ENCODE measurements at places on chromosomes 13 and 19. TPM values are rescaled to one million over a fixed set of nuclear protein-coding genes. Genes with fewer than 3 reads are reported as not detected.
A peak's percentile ranks its signal among the peaks of the same experiment; 100 is the strongest.

MAB21L1 gene
- not detected for total RNA-seq

DNA sequence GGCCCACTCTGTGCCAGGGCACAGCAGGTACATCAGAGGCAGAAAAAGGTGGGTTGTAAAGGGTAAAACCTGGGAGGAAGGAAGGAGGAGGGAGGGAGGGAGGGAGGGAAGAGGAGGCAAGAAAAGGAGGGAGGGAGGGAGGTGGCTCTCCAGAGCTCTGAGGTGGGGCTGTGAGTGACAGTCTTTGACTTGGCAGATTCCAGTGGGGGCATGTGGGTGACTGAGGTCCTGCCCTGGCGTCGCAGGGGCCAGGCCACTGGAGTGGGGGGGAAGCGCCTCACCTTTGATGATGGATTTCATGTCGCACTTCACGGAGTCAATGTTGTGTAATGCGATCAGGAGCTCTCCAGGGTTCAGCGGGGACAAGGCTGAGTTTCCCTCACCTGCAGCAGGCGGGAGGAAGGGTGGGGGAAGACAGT, 6.0 kb upstream of the RSPH6A start:
- no peak for DNase-seq

GRCh38 chr13:59477011-59477410, 686.7 kb downstream of the DIAPH3 start:
- DNase-seq, result no peak

ZNF835 gene
- total RNA-seq, result not detected

GRCh38 chr13:66329988-66330451, 900.1 kb downstream of the PCDH9 start:
- no peak for DNase-seq

DNA sequence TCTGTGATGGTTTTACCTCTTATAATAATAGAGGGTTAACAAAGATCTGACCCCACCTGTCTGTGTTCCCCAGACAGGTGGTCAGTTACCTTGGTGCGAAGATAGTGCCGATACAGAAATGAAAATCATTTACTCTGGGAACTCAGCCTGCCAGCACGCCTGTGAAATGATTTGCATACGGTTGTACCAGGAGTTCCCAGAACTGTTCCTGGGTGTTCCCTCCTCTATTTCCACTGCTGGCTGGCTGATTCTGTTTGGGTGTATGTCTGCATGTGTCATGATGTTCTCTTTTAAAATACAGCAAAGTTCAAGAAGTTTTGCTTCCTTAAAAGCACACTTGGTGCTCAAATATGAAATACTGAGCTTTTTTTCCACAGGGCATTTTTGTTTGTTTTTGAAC, 527.1 kb downstream of the FGF9 start:
- no peak for DNase-seq

DNA sequence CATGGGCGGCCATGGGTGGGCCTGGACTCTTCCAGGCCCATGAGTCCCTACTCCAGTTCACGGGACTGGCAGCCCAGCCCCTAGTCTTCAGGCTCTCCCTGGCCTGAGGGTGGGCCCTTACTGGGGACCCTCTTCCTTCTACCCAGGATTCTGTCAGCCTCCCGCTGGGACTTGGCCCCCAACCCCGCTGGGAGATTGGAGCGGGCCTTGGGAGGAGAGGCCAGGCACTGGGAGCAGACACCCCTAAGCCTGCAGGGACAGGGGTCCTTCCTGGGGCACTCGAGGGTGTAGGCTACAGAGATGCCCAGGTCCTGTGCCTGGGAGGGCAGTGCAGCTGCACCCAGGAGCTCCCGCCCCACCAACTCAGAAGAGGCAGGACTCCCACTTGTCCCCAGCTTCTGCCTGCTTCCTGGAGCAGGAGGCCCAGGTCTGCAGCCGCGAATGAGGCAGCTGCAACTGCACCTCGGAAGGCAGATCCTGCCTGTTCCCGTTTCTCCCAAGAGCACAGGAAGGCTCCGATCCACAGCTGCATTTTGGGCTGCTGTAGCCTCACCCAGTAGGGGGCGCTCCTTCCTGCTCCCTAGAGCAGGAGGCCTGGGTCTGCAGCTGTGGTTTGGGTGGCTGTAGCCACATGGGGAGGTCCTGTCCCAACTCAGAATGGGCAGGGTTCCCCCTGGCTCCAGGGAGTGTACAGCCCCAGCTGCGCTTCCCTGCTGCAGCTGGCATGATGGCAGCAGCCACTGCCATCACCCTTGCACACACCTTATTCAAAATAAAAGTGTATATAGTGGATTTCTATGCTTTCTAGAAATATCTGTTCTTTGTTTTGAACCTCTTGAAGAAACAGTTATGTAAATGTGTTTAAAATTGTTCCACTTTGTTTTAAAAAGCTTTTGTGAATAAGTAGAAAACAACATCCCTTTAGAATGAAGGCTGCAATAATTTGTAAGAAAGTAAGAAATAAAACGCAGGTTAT, 46.8 kb downstream of the TEX26 start:
- peak; percentile 28 for DNase-seq

WDR87 gene
- not detected for total RNA-seq

GRCh38 chr13:31793246-31793645, 53.9 kb downstream of the RXFP2 start:
- no peak for DNase-seq

GRCh38 chr13:78867655-78868054, 208.7 kb upstream of the OBI1 start:
- no peak for DNase-seq

DNA sequence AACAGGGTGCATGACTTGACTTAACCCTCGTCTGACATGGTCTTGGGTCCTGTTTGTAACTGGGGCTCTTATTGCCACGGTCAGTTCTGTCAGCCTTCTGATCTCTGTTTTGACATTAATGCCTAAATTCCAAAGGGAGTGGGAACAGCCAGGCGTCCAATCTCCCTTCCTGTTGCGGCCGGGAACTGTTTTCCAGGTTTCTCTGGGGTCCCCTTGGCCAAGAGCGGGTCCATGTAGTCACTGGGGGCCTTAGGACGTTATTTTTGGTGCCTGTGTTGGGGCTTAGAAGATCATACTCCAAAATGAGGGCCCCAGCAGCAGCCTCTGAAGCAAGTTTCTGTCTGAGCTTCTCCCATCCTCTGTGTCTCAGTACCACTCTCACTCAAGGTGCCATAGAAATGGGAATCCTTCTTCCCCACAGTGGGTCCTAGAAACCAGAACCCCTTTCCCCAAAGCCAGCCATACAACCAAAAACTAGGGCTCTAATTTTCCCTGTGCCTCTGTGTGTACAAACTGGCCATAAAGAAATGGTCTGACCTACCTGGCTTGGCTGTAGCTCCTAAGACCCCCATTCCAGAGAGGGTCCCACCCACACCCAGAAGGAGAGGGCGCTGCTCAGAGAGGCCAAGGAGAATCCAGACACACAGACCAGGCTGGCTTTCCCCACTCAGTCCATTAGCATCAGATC, 50.4 kb downstream of the C13orf46 start:
- DNase-seq, result no peak

HCST gene
- total RNA-seq, result not detected

NLRP11 gene
- total RNA-seq, result 0.22 TPM

DNA sequence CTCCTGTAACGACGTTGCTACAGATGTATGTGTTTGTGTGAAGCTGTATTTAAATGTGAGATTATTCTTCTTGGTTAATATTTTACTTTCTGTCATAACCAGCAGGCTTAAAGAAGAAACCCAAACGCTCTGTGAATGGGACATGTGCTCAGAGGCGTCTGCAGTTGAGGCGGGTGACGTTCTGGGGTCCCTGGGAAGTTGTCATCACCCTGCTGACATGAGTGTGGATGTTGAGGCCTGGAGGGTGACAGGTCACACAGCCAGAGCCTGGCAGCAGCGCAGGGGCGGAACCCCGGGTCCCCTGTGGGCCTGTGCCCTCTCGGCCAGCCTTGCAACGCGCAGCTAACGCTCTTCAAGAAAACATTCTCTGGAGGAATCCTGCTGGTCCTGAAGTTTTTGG, 16.6 kb downstream of the RASA3 start:
- DNase-seq, result no peak

GRCh38 chr13:101706651-101707050, 254.2 kb downstream of the ITGBL1 start:
- DNase-seq, result no peak

- DNase-seq, result peak; percentile 54
These were observed 2.1 kb downstream of the SEMA6B start for GRCh38 chr19:4557144-4557970.

DNA sequence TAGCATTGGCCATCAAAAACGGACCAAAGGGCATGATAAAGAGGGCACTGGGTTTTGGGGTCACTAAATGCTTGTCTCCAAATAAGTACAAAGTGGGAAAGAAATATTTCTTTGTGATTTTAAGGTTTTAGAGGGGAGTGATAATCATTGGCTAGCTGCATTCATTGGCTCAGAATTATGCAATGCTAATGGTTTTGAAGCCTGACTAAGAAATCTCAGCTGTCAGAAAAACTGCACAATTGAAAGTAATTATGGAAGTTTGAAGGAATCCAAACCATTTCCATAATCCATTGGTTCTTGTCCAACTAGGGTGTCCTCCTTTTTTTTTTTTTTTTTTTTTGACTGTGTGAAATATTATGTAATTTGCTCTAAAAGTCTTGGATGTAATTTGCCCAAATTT, 88.2 kb upstream of the ARGLU1 start:
- no peak for DNase-seq

RGCC gene
- total RNA-seq, result 1.7 TPM

DNA sequence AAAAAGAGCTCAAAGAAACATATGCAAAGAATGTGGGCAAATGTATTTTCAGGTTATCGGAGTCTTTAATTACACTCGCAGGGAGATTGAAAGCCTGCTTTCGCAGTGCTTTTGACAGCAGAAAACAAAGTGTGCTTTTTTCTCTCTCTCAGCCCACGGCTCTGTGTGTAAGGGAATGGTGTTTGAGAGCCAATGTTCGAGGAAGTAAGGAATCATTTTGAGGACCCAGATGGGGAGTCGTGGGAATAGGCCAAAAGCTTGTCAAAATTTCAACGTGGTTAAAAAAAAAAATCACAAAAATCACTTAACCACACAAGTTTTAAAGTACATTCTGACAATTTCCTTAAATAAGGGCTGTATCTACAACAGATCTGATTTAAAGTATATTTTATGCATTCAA, 197.1 kb upstream of the IRS2 start:
- no peak for DNase-seq

GRCh38 chr13:85864963-85865530, 65.8 kb upstream of the SLITRK6 start:
- DNase-seq, result peak; percentile 1

TUBB4A gene
- 1.5 TPM for total RNA-seq

ADGRE1 gene
- total RNA-seq, result not detected

- DNase-seq, result no peak
These were observed 4.9 kb upstream of the SGCG start for GRCh38 chr13:23175920-23176319.

DNA sequence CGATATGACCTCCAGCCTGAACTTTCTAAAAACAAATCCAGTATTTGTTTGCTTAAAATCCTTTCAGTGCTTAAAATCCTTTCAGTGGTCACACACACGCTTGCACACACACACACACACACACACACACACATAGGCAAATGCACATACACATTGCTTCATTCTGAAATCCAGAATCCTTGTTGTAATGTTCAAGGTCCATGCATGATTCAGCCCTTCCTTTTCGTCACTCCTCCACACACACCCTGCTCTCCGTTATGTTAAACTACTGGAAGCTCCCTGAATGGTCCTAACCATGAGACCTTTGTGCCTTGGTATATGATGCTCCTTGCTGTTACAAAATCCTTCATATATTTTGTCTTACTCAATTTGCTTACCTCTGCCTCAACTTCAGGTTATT, 44.9 kb downstream of the SERTM1 start:
- DNase-seq, result no peak

GRCh38 chr19:29239213-29239776, 26.3 kb upstream of the UQCRFS1 start:
- DNase-seq, result no peak

- DNase-seq, result no peak
These were observed 332.2 kb downstream of the MYO16 start for GRCh38 chr13:108961542-108962125.

DNA sequence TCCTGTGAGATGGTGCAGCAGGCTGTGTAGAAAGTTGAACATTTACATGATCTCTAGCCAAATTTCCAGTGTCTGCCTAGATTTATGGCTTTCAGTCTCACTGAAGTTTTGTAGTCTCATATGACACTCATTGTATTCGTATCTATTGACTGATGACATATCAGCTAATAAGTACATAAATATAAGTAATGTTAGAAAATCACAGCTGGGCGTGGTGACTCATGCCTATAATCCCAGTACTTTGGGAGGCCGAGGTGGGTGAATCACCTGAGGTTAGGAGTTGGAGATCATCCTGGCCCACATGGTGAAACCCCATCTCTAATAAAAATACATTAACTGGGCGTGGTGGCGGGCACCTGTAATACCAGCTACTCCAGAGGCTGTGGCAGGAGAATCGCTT, 54.7 kb upstream of the HTR2A start:
- DNase-seq, result no peak

GRCh38 chr13:28704282-28704681, 14.5 kb downstream of the SLC46A3 start:
- DNase-seq, result no peak

- DNase-seq, result no peak
These were observed 283.4 kb downstream of the DACH1 start for GRCh38 chr13:71583581-71583980.

GRCh38 chr13:26184791-26185250, 37.3 kb downstream of the RNF6 start:
- peak; percentile 61 for DNase-seq

ZNF546 gene
- total RNA-seq, result 5.7 TPM

DNA sequence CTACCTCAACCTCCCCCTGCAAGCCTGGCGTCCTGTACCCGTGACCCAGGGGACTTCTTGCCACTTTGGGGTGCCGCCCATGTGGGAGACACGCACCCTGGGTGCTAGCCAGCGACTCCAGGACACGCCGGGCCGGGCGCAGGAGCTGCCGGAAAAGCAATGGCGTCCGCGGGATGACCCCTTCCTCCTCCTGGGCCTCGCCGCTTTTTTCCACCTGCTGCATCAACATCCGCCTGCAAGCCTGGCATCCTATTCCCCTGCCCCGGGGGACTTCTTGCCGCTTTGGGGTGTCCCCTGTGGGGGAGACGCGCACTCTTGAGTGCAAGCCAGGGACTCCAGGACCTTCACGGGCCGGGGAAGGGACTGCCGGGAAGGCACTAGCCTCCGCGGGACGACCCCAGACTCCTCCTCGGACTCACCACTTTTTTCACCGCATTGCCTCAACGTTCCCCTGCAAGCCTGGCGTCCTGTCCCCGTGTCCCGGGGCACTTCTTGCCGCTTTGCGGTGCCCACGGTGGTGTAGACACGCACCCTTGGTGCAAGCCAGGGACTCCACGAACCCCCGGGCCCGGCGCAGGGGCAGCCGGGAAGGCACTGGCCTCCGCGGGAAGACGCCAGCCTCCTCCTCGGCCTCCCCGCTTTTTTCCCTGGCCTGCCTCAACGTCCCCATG, 237.8 kb downstream of the TUBA3C start:
- no peak for DNase-seq

Data from Calu3 (cell line).